ENCODE measurements at places on chromosomes 3 and 15.

DNA sequence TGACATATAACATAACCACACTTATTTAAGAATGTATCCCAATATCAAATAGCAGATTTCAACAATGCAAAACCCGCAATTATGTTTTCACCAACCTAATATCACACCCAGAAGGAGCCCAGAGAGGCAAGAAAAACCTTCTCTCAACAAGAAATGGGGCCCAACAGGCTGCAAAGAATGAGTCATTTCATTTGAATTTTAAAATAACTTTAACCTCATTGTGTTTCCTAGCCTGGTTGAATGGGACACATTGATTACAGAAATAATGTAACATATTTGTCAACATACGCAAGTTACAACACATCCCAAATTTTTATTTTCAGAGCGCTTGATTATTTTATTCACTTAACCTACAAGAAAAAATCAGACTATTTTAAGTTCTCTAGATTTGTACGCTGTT, 365.1 kb upstream of the SLCO3A1 start:
- no peak for DNase-seq

GRCh38 chr15:64990168-64990470, 405 bp upstream of the SPG21 start:
- DNase-seq, result no peak

- no peak for DNase-seq
These were observed 174.3 kb downstream of the MAGI1 start for GRCh38 chr3:65864357-65864904.

- no peak for DNase-seq
These were observed 1042.7 kb downstream of the PLOD2 start for GRCh38 chr3:145118303-145118702.

DNA sequence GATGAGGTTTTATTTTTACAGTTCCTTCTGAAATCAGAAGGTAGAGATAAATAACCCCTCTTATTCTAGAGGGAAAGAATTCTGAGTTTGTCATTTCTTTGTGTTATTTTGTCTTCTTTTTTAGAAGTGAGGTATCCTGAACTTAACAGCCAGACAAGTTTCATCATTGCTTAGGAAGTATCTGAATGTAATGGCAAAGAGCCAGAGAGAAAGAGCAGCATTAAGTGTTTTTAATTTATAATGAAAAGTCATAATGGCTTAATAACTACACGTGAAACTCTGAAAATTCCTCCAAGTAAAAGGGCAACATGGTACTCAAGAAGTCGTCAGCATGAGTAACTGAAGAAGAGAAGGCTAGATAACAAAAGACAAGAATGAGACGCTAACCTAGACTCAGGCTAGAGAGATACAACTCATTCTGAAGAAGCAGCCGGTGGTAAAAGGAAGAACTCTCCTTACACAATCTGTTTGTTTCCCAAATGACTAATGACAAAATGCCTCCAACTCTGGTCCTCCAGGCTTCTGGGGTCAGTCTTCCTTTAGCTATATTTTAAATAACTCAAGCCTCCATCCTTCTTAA, 116.2 kb upstream of the NECTIN3 start:
- DNase-seq, result no peak

DNA sequence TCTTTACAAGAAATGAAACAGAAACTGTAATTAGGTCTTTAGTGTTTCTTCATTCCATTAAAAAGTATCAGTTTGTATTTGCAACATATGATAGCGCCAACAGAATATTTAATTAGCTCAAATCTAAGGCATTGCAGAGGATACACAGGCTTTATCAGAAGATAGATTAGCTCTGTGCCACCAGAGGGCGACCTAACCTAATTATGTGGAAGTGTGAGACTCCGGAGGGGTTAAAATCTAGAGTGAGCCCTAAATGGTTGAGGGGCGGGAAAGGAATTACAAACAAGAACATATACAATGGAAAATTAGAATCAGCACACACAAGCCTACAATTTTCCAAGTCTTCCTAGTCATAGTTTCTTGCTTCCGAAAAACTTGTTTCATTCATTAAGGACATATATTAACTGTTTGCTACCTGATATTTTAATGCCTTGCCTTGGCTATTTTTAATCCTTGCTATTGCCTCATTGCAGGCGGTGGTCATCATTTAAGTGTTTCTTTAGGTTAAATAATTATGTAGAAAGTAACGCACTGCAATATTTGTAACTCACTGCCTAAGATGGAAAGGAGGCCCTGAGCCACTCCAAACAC, 18.0 kb upstream of the RYR3 start:
- DNase-seq, result no peak

DNA sequence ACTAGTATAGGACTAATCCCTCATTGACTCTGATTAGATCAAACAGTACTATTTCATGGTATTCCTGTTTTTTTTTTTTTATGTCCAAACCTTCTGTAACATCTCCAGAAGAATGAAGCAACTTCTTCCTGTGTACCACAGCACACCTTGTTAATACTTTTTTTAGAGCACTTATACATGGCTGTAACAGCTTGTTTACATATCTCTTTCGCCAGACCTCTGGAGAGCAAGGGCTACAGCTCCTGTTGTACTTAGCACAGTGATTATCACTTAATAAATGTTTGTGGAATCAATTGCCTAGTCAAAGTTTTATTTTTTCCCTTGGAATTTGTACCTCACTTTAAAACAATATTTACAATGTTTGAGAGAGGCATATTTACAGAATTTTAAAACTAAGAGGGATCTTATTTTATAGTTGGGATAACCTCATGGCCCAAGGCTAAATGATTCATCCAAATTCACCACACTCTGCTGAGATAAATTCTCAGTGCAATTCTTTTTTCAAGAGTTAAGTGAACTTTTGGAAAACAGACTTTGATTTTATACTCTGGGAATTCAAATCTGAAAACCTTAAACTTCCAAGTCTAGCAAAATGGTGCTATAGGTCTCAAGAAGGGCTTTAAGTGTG, 9.2 kb upstream of the GATM start:
- no peak for DNase-seq

DNA sequence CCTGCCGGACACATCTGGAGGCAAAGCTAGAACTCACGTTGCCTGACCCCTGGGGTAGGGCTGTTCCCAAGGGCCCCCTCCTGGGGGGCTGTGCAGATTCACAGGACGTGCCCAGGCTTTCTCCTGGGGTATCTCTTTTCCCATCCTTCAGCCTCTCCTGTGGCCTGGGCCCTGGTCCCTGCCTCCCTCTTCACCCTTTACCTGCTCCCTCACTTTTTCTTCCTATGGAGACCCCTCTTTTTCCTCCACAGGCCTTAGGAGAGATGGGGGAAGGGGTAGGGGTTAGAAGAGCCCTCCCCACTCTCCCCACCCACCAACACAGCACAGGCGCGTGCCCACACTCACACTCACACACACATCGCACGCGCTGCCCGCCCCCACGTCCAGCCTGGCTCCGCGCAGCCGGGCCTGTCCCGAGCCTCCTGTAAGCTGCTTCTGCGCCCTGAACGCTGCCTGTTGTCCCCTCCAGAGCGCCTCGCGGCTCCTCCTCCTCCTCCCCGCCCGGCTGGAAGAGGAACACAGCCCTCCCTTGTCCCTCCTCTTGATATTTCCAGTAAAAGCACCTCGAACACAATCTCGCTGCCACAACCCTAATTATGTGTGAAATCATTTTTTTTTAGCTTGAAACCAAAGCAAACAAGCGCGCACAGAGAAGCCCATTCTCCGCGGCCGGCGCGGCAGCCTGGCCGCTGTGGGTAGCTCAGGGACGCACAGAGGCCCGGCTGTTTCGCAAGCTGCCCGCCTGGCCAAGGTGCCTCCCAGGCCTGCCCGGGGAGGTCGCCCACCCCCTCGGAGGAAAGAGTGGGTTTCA, 33.9 kb upstream of the ACAN start:
- DNase-seq, result no peak

DNA sequence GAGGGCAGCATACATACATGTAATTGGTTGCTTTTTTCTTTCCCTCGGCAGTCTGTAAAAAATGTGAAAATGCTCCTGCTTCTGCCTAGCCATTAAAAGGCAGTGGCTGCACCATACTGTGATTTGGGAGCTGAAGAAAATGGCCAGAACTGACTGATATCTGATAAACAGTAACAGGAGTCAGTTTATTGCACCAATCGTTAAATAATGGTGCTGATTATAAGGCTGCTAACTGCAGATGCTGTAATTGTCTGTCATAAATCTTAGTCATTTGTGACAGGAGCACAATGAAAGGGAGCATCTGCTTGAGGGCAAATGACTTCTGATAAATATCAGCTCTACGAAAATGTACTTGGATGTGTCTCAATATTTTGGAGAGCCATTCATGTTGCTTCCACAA, 263.1 kb upstream of the DNAJC19 start:
- no peak for DNase-seq

- DNase-seq, result no peak
These were observed 34.7 kb downstream of the HMCES start for GRCh38 chr3:129313415-129313664.

DNA sequence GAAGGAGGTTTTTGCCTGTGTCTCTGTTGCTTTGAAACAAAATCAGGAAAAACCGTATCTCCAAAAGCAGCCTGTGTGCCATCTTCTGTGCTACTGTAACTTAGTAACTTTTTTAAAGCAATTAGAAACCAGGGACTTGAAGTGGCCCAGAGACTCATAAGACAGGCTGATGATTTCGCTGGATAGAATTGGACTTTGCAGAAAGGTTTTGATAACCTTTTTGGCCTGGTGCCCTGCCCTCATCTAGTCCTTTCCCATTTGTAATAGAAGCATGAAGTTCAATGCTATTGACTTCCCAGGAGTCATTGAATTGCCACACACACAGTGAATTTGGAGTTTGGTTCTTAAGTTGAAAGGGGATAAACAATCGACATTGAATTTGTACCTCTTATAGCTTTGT, 157.2 kb downstream of the PTPRG start:
- no peak for DNase-seq

GRCh38 chr3:71064291-71064955, 519.1 kb downstream of the FOXP1 start:
- no peak for DNase-seq

- no peak for DNase-seq
These were observed 10.3 kb upstream of the STAB1 start for GRCh38 chr3:52484680-52485461.

DNA sequence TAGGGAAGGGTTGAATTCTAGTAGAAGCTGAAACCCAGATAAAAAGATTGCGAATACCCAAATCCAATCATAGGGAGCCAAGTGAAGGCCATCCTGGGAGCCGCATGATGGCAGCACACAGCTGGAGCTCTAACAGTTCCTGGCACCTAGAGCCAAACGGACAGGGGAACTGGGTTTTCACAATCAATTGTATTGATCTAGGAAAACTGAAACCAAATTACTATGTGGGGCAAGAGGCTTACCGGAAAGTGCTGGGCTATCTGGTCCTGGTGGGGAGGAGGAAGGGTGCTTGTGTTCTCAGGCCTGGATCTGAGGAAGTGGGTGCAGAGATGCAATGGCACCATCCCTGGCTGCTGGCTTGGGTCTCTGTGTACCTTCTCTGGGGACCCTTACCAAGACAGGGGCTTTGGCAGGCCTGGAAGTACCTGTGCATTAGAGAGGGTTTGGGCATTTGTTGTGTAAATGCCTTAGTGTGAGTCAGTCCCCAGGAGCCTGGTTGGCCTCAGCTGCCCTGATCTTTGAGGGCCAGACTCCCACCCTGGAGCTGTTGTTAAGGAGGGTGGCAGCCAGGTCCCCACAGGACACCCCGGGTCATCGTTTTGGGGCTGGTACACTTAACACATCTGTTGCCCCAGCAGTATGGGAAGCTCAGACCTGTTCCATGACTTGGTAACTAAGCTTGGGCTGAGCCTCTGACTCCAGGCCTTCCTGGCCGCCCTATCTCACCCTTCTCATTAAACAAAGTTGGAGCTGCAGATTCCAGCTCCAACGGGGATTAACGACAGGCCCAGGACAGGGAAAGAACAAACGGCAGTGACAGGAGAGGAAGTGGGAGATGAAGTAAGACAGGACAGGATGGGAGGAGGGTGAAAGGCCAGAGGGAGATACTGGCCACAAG, 8.9 kb upstream of the FURIN start:
- no peak for DNase-seq

DNA sequence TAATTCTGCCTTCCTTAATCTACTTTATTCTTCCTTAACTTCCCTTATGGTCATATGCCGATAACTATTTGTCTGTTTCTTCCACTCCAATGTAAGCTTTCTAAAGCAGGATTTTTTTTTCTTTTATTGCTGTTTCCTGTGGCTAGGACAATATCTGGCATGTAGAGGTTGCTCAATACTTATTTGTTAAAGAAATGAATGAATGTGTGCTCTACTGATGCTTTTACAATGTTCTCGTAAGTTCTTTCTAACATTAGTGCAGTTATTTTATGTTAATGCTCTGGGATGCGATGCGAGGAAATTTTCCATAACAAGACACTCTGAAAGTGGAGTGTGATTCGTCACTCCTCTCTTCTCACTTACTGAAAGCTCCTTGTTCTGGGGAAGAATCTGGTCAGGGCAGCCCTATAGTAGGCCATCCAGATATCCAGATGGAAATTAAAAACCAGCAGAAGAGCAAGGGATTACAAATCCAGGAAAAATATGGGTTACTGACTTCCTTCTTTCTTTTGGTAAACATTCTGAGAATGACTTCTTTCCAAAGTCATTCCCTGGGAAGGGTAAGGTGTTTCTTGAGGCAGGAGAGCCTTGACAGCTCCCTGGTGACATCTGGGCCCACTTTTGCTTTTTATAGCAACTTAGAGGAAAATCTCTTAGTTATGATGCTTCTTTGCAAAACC, 420.4 kb downstream of the PDCD6IP start:
- no peak for DNase-seq

DNA sequence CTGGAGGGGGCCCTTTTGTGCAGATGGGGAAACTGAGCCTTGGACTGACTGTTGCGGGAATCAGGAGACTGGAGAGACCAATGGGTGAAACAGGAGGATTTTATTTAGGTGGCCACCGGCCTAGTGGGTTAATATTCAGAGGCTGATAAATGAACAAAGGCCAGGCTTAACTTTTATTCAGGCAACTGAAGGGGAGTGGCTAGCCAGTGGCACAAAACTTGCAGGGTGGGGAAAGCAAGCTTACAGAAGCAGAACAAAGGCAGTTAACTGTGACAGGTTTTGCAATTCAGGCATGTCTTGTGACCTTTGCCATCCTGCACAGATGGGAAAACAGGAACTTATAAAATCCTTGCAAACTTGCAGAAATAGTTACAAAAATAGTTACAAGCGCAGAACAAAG, 24.9 kb upstream of the ACAD9 start:
- no peak for DNase-seq

DNA sequence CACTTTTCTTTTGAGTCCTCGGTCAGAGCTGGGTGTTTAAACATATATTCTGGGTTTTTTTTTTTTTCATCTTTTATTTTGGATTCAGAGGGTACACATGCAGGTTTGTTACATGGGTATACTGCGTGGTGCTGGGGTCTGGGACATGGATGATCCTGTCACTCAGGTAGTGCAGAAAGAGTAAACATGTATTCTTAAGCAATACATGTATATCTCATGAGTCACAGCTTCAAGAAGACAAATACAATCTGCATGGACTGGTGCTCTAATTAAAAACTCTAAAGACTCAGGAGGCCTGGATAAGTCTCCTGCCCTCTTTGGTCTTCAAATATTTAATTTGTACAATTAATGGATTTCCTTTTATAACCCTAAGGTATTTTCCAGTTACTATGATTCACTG, 50.6 kb upstream of the PHLDB2 start:
- DNase-seq, result no peak

GRCh38 chr3:67018789-67019526, 20.9 kb downstream of the KBTBD8 start:
- no peak for DNase-seq
